ENCODE measurements at places on chromosomes 11 and 22.

- no peak for DNase-seq
Observed at GRCh38 chr11:125164091-125164421, 495 bp upstream of the PKNOX2 start.

- no peak for DNase-seq
Observed at GRCh38 chr11:18011633-18012032, 1.2 kb downstream of the SERGEF start.

DNA sequence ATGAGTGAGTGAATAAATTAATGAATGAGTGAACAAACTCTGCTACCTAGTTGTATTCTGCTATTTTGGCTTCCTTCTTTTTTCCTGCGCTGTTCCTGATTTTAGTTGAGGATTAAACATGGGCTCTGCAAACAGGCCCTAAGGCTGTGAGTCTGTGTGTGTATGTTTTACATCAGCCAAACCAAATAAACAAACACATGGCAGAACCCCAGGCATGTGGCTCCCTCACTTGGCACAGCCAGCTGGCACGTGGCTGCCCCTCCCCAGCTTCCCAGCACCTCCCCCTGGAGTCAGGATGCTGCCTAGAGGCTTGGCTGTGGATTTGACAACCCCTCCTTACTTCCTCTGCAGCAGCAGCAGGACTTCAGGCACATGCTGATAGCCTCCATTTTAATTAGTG, 593.2 kb downstream of the INSC start:
- peak; percentile 95 for DNase-seq

GRCh38 chr11:118820412-118821357, 29.7 kb upstream of the DDX6 start:
- no peak for DNase-seq

GRCh38 chr11:15912825-15913224, 443.5 kb downstream of the SOX6 start:
- DNase-seq, result no peak

DNA sequence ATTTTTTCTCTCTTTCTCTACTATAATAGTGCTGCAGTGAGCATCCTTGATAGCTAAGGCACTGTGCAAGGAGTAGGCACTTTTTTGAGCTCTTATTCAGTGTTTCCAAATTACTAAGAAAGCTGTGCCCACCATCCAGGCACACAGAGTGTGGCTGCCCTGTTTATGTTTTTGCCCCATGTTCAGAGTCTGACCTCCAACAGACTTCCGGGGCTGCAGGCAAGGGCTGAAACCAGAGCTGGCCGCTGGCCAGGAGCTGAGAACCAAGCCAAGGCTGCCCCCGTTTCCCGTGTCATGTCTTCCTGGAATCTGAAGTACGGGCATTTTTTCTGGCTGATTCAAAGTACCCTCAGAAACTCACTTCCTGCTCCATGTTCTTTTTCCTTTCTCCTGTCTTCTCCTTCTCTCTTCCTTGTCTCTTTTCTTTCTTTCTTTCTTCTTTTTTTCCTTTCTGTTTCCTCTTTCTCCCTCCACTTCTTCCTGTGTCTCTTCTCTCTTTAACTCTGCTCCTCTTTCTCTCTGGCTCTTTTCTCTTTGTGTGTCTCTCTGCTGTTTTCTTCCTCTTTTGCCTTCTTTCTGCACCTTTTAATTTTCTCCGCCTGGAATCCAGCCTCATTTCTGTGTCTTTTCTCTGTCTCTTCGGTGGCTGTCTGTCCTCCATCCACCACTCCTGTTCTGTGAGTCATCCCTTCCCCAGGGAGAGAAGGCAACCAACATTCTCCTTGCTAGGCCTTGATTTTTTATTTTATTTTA, 17.0 kb upstream of the KCTD14 start:
- DNase-seq, result peak; percentile 84

DNA sequence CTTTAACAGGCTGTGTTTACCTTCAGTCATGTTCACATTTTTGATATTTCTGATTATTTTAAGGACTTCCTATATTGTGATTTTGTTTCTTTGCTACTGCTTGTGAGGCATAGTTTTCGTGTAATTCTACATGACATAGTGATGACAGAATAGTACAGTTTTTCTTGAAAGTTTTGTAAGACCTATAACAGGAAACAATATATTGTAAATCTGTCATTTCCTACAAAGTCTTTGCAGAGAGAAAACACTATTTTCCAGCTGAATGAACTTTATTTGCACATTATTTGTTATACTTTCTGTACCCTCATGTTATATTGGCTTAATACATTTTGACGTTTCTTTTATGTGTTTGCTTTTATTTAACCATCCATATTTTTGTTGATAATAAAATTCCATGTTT, 191.1 kb downstream of the TMEM135 start:
- no peak for DNase-seq

DNA sequence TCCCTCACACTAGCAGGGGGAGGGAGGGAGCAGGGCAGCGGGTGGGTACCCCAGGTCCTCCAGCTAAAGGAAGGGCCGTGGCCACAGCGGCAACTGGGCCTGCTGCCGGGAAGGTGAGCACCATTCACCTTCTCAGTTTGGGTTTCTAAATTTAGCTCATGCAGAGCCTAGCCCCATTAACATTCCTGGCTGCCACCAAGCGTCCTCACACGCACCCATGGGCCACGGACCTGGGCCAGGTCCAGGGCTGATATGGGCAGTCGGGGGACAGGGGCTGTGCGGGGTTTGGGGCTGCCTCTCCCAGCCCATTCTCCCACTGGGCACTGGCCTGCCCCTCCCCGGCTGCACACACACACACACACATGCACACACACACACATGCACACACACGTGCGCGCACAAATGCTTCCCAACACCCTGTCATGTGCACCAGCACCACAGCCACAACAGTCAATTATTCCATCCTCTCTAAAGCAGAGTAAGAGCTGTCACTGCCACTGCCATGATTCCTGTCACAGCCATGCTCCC, 28.7 kb downstream of the SYT7 start:
- no peak for DNase-seq

DNA sequence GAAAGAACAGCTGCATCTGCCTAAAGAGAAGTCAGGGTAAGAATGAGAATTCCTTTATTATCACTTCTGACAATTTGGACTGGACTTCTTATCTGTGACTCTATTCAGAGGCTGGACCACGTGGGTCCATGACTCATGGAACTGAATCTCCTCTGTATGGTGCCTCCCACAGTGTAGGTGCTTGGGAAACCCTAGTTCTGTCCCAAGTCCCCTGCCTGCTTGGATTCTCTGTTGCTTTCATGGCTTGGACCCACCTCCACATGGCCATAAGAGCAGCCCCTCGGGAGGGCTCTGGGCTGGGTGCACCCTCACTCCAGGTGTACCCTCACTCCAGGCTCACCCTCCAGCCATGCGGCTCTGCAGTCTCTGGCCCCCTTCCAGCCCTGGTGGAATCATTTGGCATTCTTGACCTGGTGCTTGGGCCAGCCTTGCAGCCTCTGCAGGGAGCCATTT, 153.4 kb downstream of the CACNA1I start:
- DNase-seq, result no peak

GRCh38 chr11:13899603-13900002, 62.9 kb upstream of the SPON1 start:
- no peak for DNase-seq

Measured in adipocyte (in vitro differentiated cells).